ENCODE measurements at places on chromosomes 12 and 14.

DNA sequence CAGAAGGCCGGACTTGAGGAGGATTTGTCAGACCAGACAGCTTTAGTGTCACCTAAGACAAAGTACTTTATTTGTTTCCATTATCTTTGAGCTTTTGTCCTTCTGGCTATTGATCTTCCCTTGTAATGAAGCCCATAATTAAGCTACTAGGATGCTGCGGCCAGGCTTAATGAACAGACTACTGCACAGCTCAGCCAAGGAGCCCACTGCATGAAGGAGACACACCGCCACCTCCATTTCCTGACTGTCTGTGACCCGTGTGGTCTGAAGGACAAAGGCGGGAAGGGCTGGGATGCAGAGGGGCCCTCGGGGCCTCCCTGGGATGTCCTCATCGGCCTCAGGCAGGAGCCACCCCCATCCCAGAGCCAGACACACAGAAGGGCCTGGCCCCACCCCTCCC is 31.0 kb upstream of the GALNT9 start:
- no peak for DNase-seq

DNA sequence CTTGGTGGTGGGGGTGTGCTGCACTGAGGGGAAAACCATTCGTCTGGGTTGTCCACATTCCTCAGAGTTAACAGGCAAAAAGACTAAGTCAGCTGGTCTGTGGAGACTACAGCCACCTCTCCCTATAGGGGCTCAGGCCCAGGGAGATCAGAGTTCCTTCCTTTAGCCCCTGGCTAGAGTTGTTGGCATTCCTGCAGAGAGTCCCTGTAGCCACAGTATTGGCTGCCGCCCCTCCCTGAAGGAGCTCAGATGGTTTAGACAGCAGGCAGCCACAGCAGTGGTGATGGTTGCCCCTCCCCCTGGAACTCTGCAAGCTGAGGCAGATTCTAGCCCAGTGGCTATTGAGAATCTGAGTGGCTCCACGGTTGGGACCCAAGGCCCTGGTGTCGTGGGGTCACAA is 1072.5 kb upstream of the ATXN7L3B start:
- DNase-seq: no peak

- DNase-seq: no peak
Observed at GRCh38 chr14:34797747-34798583, 77.2 kb downstream of the BAZ1A start.

GRCh38 chr14:50948205-50948604 is 3.9 kb upstream of the PYGL start:
- no peak for DNase-seq

DNA sequence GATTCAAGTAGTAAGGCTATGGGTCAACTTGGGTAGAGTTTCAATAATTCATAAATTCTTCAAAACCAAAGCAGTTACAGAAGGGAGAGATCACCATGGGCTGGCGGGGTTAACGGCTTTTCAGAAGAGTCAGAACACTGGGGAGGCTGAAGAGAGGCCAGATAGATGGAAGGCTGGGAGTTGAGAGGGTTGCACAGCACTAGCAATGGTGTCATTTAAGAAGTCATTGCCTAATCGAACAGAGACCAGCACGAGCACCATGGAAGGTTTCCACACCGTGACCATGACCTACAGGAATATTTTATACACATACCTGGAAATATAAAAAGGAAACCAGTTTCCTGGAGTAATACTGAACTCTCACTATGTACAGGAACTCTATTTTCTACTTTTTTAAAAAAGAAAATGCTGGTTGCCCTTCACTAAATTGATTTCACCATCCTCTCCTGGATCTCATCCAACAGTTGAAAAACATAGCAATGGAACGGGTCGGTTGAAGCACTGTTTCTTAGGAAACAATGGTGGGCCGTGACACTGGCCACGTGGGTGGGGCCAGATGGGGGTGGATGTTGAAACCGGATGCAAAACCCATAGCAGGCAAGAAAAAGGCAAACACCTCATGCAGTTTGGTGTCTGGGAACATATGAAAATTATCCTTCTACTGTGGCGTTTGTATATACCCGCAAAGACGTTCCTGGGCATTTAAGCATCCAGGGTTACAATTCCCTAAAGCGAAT is 38.0 kb upstream of the RIN3 start:
- no peak for DNase-seq

Measured in MM.1S (cell line).